ENCODE measurements at places on chromosomes 1 and 21.

GRCh38 chr1:178025613-178026356 lies 55.9 kb upstream of the SEC16B start:
- no peaks in the 10 kb centered on the region for H3K4me1 ChIP-seq
- no peaks in the 10 kb centered on the region for H3K27me3 ChIP-seq
- no peak overlapping the region for H3K27ac ChIP-seq
- H3K4me3 ChIP-seq: no peak overlapping the region
- no peak for DNase-seq
- no peaks in the 10 kb centered on the region for H3K36me3 ChIP-seq

- no peak for DNase-seq
- no peaks in the 10 kb centered on the region for H3K4me1 ChIP-seq
- H3K27ac ChIP-seq: no peak overlapping the region
Measured at GRCh38 chr1:34915521-34915920, 13.9 kb downstream of the DLGAP3 start.

GRCh38 chr1:172713466-172713865 lies 54.6 kb downstream of the FASLG start:
- peaks cover 30% of the 10 kb centered on the region for H3K4me1 ChIP-seq
- H3K27ac ChIP-seq: no peak overlapping the region
- H3K36me3 ChIP-seq: no peaks in the 10 kb centered on the region
- no peak for DNase-seq
- no peak overlapping the region for H3K4me3 ChIP-seq

DNA sequence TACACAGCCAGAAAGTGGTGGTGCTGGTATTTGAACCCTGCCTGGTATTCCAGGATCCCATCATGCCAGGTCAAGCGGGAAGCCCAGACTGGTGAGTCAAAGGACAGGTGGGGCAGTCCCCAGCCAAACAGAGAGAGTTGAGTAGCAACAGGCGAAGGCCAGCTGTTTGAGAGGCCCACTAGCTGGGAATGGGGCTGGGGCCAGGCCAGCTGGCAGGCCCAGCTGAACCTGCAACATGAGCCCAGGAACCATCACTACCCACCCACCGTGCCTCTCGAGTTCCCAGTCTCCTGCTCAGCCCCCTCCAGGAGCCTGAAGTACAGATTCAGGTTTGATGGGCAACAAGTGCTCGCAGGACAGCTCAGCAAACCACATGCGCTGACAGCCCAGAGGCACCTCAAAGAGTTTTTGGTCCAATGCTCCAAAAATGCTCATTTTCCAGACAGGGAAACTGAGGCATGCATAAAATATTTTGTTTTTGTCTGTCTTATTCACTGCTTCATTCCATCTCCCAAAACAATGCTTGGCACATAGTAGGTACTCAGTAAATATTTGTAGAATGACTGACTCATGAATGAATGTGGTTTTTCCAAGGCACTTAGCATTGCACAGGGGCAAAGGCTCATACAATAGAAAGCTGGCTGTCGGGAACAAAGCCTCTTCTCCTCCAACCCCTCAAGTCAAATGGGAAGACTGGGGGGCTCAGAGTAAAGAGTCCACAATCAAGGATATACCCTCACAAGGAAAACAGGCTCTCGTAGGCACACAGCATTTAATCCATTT lies 42.5 kb upstream of the CLIC4 start:
- no peaks in the 10 kb centered on the region for H3K27me3 ChIP-seq
- no peak overlapping the region for H3K4me3 ChIP-seq
- H3K4me1 ChIP-seq: peaks cover 6% of the 10 kb centered on the region
- H3K36me3 ChIP-seq: peaks cover 1% of the 10 kb centered on the region
- no peak overlapping the region for H3K27ac ChIP-seq

GRCh38 chr1:110702260-110702659 lies 27.5 kb upstream of the KCNA3 start:
- H3K27me3 ChIP-seq: peaks cover 11% of the 10 kb centered on the region
- DNase-seq: no peak
- no peak overlapping the region for H3K4me3 ChIP-seq
- H3K36me3 ChIP-seq: no peaks in the 10 kb centered on the region
- peaks cover 4% of the 10 kb centered on the region for H3K4me1 ChIP-seq

- H3K27ac ChIP-seq: no peak overlapping the region
- no peak overlapping the region for H3K4me3 ChIP-seq
- H3K36me3 ChIP-seq: no peaks in the 10 kb centered on the region
- peaks cover 46% of the 10 kb centered on the region for H3K27me3 ChIP-seq
Measured at GRCh38 chr1:182056601-182057366, 4.7 kb downstream of the ZNF648 start.

DNA sequence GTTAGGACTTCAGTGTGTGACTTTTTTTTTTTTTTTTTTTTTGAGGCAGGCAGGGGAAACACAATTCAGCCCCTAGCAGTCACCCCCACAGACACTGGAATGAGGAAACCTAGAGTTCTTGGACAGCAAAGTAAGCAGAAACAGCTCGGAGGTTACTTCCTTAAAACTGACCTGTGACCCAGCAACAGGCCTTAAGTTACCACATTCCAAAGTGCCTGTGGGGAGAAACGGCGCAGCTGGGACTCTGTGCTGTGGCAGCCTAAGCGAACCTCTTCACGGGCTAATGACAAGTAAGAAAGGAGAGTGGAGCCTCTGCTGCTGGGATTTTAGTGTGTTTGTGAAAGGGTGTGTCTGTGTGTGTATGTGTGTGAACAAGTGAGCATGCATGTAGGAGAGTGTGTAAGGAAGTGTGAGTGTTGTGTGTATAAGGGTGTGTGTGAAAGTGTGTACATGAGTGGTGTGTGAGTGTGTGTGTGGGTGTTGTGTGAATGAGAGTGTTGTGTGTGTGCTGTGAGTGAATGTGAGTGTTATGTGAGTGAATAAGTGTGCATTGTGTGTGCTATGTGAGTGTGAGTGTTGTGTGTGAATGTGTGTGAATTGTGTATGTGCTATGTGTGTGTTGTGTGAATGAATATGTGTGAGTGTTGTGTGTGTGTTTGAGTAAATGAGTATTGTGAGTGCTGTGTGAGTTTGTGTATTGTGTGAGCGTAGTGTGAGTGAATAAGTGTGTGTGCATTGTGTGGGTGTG lies 180.8 kb downstream of the BRINP2 start:
- H3K27ac ChIP-seq: no peak overlapping the region
- no peak overlapping the region for H3K4me3 ChIP-seq
- H3K36me3 ChIP-seq: no peaks in the 10 kb centered on the region
- H3K4me1 ChIP-seq: no peaks in the 10 kb centered on the region
- no peaks in the 10 kb centered on the region for H3K27me3 ChIP-seq
- DNase-seq: no peak

DNA sequence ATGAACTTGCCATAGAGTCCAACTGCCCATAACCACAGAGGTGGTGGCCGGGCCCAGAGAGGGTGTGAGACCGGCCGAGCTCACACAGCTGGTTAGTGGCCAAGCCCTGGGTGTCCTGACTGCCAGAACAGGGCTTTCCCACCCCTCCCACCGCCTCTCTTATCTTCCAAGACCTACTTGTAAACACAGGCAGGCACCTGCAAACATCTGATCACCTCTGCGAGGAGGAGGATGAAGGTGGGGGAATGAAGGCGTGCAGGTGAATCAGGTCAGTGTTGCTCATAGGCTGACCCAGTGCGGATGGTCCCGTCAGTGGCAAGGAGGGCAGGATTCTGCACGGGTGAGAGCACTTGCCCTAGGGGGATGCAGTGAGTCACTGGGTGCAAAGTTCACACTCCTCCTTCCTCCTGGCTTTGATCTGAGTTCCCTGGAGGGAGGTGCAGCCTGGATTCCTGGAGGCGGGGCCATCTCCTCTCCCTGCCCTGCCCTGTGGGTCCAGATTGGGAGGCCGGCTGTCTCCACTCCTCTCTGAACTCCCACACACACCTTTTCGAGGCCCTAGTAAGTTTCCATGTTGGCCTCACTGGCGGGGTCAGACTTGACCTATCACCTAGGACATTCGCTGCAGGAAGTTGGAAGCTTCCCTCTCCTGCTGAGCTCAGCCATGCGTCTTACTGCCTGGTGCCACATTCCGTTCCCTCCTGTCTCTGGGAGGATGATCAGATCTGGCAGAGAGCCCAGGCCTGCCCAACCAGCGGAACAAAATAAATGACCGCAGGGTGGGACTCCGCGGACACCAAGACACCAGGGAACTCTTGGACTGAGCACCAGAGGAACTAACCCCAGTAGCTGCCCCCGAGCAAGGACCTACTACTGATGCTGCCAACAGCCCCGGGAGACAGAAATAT lies 7.3 kb downstream of the UQCRHL start:
- no peak overlapping the region for H3K27ac ChIP-seq
- no peak for DNase-seq
- no peak overlapping the region for H3K4me3 ChIP-seq
- no peaks in the 10 kb centered on the region for H3K36me3 ChIP-seq

DNA sequence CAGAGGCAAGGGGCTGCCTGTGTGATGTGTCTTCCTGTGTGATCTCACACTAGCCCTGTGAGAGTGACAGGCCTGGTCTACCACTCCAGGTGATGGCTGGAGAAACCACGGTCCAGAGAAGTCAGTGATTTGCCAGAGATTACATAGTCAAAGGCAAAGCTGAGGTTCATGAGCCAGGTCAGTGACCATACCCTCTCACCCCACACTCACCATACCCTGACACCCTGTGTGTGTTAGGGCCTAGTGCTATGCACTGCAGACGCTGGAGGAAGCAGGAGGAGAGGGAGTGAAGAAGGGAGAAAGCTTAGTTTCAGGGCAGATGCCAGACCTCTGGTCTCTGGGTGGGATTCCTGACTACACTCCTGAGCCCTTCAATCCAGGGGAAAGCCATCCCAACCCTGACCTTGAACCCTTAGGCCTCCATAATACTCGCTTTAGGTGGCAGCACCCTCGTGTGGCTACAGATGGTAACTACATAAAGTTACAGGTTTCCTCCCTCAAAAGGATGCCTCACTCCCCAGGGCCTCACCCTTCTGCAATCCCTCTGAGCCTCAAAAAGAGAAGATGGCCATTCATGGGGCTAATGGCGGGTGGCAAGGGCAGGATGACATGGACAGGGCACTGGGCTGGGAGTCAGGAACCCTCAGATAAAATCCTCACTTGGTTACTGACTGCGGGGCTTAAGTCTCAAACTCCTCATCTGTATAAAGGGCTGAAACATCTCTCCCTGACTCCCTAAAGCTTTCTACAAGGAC lies 20.8 kb upstream of the SDC3 start:
- no peaks in the 10 kb centered on the region for H3K27me3 ChIP-seq
- H3K36me3 ChIP-seq: peaks cover 11% of the 10 kb centered on the region
- no peak overlapping the region for H3K4me3 ChIP-seq
- no peaks in the 10 kb centered on the region for H3K4me1 ChIP-seq
- no peak overlapping the region for H3K27ac ChIP-seq
- no peak for DNase-seq

DNA sequence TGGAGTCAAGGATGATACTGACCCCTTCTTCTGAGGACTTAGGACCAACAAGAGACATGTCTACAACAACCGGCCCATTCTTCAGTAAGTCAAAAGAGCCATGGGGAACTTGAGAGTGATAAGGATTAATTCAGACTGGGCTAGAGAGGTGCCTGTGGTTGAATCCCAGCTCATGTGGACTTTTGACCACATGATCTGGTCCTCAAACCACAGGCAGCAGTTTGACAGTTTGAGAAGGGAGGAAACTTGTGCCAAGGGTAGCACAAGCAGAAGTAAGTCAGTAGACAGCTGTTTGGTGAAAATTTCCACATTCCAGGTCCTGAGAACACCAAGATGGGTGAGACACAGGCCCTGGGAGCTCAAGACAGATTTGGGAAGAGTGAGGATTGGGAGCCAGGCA lies 19.8 kb downstream of the SH3BP5L start:
- H3K4me3 ChIP-seq: no peak overlapping the region
- H3K27ac ChIP-seq: no peak overlapping the region
- H3K4me1 ChIP-seq: peaks cover 4% of the 10 kb centered on the region
- no peak for DNase-seq
- peaks cover 2% of the 10 kb centered on the region for H3K27me3 ChIP-seq
- peaks cover 5% of the 10 kb centered on the region for H3K36me3 ChIP-seq

DNA sequence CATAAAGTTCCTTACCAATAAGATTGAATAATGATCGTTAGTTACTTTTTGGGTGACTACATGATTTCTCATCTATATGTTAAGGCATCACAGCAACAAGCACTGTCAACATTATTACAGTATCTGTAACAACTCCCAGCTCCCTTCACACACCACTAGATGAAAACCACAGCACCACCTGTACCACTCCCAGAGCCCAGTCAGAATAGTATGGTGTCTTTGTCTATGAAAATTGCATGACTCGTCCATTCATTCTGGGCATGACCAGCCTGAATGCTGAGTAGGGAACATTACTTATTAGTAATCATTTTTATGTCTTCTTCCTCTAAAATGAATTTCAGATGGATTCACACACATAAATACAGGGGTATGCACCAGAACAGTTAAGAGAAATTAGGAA lies 7.0 kb downstream of the OLFML2B start:
- peaks cover 8% of the 10 kb centered on the region for H3K27me3 ChIP-seq
- no peak for DNase-seq
- no peak overlapping the region for H3K27ac ChIP-seq
